ENCODE measurements at places on chromosomes 16 and 17.

GRCh38 chr16:85613604-85614337 lies 649 bp downstream of the GSE1 start:
- no peak for DNase-seq

- DNase-seq, result no peak
Observed at GRCh38 chr17:80712606-80713005, 168.0 kb downstream of the RPTOR start.

DNA sequence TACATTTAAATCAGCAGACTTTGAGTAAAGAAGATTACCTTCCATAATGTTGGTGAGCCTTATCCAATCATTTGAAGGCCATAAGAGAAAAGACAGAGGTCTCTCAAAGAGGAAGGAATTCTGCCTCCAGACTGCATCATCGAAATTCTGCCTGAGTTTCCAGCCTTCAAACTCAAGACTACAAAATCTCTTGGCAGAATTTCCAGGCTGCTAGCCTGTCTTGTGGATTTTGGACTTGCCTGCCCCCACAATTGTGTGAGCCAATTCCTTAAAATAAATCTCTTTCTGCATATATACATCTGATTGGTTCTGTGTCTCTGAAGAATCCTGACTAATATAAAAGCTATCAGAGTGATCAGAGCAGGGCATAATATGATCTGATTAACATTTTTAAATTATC lies 216.6 kb upstream of the CPHXL start:
- no peak for DNase-seq

- no peak for DNase-seq
Observed at GRCh38 chr16:3646348-3646920, 8.1 kb upstream of the DNASE1 start.

GRCh38 chr17:27471321-27472269 lies 15.3 kb downstream of the KSR1 start:
- no peak for DNase-seq

DNA sequence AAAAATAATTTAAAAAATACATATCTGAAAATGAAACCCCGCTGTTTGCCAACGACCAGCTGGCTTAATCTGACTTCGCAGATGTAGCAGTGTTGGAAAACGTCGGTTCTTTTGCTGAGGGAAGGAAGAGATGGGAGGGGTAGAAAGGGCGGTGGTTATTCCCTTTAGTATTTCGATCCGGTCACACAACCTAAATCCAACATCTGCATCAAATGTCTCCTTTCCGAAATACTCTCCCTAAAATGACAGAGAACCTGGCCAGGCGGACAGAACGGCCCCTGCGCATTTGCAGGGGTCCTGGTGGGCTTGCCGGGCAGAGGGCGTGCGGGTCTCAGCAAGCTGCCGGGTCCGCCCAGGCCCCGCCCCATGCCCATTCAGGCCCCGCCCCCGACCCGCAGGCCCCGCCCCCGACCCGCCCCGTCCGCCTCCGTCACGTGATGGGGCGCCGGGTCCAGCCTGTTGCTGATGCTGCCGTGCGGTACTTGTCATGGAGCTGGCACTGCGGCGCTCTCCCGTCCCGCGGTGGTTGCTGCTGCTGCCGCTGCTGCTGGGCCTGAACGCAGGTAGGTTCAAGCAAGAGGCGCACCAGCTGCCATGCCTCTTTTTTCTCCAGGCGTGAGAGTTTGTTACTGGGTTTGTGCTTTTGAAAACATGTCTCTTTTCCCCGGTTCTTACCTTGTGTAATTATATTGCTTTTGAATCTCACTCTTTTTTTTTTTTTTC lies at the start of gene SCPEP1:
Gene SCPEP1, plus strand, starts transcription at position 459 of the 723 bp plus-strand sequence. Its CDS starts 29 bp downstream, at position 488.
- DNase-seq, result peak; percentile 59

DNA sequence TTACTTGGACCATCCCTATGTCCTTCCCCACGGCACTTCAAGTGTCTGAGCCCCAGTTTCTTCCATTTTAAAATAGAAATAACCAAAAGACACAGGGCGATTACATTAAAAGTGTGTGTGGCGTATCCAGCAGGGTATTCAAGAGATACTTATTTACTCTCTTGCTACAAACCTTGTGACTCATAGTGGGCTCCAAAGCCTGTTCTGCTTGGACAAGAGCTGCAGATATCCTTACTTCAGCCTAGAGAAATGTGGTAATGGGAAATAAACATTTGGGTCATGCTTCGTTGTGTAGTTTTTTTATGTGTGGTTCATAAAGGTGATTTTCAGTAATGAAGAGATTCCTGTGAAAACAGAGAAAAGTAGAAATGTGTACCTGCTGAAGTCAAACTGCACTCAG lies 288.9 kb upstream of the CDH11 start:
- no peak for DNase-seq

DNA sequence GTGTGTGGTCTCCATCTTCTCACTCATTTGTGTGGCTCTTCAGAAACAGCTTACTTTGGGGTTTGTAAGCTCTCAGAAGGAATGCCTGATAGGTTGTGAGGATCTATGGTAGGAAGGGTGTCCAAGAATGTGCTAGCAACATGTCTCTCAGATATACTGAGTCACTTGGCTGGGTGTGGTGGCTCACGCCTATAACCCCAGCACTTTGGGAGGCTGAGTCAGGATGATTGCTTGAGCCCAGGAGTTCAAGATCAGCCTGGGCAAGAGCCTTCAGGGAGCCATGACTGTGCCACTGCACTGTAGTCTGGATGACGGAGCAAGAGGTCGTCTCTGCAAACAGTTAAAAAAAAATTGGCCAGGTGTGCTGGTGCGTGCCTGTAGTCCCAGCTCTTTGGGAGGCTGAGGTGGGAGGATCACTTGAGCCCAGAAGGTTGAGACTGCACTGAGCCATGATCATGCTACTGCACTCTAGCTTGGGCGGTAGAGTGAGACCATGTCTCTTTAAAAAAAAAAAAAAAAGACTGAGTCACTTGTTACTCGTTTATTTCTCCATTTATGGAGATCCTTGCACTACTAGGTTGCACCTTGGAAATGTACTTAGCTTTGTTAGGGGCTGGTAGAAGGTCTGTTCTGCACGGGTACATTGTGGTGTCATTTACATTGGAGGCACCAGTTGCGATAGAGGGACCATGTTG lies 232.0 kb downstream of the SNX29 start:
- no peak for DNase-seq

DNA sequence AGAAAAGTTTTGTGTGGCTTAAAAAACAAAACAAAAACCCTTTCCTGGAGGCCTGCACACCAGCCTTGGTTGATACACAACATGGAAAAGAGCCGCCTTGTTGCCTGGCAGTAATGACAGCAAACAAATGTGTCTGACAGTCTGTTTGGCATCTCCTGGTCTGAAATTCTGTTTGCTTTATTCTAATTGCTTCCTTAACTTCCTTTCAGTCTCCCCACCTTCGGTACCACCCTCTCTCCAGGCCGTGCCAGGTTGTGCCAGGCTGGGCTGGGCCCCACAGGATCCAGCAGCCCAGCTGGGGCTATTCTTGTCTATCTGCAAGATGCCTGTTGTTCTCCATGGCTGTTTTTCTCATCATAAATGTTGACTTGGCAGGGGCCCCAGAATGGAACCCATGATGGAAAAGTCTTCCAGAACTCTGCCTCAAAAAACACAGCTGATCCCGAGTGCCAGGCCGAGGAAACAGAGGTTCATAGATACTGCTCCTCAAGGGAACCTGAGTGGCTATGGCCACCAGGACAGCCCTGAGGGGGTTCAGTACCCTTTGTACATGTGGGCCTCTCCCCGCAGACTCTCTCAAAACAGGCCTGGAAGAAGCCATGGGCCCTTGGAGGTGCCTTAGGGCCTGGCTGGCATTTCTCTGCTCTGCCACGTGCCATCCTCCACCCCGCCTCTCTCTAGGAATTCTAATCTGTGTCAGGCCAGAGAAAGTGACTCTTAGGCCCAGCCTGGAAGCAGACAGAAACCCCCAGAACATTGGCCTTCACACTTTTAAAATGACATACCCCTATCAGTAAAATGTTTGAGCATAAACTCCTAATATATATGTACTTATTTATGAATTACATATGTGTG lies 50.5 kb downstream of the YPEL2 start:
- DNase-seq, result no peak

DNA sequence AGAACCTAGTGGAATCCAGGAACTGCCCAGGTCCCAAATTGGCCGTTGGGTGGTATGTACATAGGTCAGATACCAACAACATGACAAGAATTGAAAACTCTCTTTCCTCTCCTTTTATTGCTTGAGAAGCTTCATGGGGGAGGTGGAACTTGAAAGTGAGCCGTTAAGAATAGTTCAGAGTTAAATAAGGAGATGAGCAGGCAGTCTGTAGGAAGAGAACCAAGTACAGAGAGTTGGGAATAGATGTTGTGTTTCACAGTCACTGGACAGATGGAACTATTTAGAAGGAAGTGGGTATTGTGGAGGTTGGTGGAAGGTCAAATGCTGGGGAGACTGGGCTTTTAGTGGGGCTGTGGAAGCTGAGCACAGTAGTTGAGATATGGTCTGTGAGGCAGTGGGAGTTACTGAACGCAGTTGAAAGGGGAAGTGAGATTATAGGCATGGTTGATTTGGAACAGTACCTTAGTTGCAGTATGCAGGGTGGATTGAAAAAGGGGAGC lies 26.4 kb downstream of the ARHGAP44 start:
- DNase-seq, result no peak

DNA sequence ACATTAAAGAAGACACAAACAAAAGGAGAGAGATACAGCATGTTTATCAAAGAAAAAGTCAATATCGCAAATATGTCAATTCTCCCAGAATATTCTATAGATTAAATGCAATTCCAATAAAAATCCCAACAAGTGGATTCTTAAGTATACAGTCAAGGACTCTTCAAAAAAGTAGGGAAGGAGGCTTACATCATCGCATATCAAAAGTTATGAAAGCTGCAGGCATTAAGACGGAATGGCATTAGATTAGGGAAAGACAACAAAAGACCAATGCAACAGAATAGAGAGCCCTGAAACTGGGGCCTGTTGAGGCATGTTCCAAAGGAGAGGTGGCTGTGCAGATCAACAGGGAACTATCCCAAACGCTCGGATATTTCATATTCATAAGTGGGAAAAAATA lies 76.0 kb downstream of the MARCHF10 start:
- DNase-seq, result no peak

DNA sequence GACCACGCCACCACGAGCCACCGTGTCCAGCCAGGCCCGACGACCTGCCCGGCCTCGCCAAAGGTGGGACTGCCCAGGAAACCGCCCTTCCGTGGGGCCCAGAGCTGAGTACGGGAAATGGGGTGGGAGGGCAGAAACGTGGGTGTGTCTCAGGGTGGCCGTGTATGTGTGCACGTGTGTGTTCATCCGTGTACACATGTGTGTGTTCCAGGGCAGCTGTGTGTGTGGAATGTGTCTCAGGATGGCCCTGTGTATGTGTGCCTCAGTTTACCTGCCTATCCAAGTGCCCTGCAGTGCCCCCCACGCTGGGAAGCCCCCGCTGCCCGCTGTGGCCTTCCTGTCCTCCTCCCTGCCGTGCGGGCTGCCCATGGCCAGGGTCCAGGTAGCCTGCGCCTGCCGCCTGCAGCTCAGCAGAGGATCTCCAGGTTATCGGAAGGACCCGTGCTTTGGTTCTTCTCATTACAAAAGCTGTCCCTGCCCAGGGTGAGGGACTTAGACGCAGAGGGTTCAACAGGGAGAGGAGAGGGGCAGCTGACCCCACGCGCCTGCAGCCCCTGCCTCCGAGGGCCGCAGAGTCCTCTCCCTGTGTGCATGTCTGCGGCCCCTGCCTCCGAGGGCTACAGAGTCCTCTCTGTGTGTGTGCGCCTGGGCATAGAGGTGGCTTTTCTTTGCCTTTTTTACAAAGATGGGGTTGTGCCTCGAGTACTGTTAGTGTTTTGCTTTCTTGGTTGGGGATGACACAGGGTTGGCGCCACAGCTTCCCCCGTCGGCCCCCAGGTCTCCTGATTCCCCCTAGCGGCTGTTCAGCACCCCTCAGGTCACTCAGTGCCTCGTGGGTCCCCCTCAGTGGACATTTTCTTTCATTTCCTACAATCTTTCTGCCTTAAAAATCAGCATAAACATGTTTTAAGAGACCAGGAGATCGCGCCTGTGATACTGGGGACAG lies 23.6 kb downstream of the ZNF469 start:
- no peak for DNase-seq

GRCh38 chr17:59121901-59122480 lies 15.3 kb upstream of the TRIM37 start:
- DNase-seq, result no peak

- DNase-seq, result no peak
Observed at GRCh38 chr16:4365014-4365406, 6.6 kb upstream of the VASN start.

GRCh38 chr16:19225651-19226050 lies 57.6 kb downstream of the SYT17 start:
- no peak for DNase-seq

- DNase-seq, result no peak
Observed at GRCh38 chr16:19874026-19874425, 10.6 kb downstream of the GPRC5B start.

DNA sequence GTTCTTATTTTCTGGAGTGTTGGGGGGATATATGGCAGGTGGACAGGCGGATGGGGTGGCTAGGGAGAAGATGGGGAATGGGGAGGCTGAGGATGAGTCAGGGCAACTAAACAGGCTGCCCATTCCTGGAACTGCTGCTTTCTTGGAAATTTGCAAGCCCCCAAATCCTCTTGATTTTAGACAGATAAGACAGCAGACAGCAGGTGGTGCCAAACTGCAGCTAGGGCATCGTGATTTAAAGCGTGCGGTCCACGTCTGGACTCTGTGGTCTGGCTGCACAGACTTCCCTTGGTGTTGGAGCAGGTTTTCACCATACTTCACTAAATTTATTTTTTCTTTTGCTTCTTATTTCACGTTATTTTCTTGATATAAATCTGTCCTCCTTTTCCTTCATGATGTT lies 10.9 kb upstream of the KRT24 start:
- DNase-seq, result no peak

All from NT2/D1 (cell line).